Activated CD4-positive, alpha-beta T cell treated with anti-CD3 and anti-CD28 coated beads for 48 hours (primary cell): ENCODE measurements at places on chromosomes 16 and 17.
A peak's percentile ranks its signal among the peaks of the same experiment; 100 is the strongest.

DNA sequence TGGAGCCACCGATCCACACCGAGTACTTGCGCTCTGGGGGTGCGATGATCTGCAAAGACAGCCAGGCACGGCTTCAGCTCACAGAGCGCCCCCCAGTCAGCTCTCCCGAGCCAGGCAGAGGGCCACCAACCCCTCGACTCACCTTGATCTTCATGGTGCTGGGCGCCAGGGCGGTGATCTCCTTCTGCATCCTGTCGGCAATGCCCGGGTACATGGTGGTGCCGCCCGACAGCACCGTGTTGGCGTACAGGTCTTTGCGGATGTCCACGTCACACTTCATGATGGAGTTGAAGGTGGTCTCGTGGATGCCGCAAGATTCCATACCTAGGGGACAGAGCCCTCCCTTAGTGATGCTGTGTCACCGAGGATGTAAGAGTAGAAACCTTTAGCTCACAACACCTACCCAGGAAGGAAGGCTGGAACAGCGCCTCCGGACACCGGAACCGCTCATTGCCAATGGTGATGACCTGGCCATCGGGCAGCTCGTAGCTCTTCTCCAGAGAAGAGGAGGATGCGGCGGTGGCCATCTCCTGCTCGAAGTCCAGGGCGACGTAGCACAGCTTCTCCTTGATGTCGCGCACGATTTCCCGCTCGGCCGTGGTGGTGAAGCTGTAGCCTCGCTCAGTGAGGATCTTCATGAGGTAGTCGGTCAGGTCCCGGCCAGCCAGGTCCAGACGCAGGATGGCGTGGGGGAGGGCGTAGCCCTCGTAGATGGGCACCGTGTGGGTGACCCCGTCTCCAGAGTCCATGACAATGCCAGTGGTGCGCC lies 1.6 kb downstream of the ACTG1 start:
- DNase-seq: peak; percentile 45

GRCh38 chr16:30371248-30371816 lies 1.0 kb upstream of the TBC1D10B start:
- DNase-seq: no peak

DNA sequence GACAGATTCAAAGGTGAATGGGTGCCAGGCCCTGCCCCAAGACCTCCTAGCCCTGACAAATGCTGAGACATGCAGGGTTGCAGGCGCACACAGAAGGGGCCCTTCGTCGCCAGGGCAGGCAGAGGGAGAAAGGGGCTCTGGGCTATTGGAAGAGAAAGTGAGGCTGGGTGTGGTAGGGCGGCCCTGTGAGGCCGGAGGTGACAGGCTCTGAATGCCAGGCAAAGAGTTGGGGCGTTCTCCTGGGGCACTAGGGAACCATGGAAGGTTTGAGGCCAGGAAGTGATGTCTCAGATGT lies 26.4 kb upstream of the NXPH3 start:
- DNase-seq: no peak

DNA sequence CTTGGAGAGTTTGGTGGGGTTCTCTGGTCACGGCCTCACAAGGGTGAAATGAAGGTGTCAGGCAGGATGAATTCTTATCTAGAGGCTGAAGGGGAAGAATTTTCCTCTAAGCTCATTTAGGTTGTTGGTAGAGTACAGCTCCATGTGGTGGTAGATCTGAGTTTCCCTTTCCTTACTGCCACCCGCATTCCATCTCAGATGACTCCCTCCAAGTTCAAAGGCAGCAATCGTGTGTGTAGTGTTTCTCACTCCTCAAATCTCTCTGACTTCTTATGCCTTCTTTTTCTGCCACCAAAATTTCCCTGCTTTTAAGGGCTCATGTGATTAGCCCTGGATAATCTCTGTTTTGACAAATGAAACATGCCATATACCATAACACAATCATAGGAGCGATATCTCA lies 135.5 kb upstream of the MYOCD start:
- no peak for DNase-seq
